ENCODE measurements at places on chromosomes 3 and 15.

GRCh38 chr3:98497381-98497780, at the start of gene OR5K2:
Gene OR5K2, plus strand, starts transcription at chr3:98497681. Its CDS starts 0 bp downstream, at chr3:98497681.
- DNase-seq = no peak

- no peak for DNase-seq
Observed at GRCh38 chr3:104879919-104880318, 486.8 kb upstream of the ALCAM start.

GRCh38 chr3:58009026-58009748, 965 bp downstream of the FLNB start:
- peak; percentile 21 for DNase-seq

DNA sequence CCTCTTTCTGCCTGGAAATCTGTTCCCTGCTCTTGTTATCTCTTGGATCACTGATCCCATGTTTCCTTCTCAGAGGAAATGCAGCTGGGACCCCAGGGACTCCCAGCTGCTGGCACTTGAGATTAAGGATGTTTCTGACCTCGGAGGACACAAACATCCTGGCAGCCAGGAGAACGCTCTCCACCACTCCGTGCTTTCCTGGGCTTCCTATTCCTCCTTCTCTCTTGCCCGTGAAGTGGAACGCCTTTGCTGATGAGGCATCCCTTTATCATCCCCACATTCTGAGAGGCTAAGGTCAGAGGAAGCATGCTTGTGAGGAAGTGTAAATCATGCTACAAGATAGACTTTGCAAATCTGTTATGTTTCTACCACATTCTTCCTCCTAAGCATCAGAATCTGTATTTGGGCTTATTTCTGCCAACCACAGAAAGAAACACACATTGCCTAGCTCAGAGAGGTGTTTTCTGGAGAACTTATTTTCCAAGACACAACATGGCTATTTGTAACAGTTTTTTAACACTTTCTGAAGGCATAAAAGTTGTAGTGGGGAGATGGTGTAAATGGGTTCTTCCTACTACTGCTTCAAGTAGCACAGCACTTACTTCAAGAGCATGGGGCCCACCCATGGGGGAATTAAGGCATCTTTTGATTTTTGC, 25.6 kb upstream of the LDHAL6B start:
- no peak for DNase-seq

- no peak for DNase-seq
Observed at GRCh38 chr3:52240059-52240885, 1.3 kb upstream of the TWF2 start.

DNA sequence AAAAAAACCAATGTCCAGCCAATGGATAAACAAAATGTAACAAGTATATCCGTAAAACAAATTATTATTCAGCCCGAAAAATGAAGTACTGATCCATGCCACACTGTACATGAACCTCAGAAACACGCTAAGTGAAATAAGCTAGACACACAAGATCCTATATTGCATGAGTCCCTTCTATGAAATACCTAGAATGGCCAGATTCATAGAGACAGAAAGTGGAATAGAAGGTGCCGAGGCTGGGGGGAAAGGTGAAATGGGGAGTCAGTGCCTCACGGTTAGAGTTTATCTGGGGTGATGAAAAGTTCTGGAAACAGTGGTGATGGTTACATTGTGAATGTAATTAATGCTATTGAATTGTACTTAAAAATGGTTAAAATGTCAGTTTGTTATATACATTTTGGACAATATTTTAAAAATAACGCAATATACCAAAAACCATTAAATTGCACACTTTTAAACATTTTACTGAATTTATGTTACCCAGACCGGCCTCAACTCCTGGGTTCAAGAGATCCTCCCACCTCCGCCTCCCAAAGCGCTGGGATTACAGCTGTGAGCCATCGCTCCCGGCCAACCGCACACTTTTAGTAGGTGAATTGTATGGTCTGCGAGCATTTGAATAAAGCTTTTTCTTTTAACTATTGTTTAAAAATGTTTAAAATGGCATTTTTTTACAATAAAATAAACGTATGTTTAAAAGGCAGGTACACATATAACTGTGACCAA, 2.1 kb downstream of the RNF168 start:
- DNase-seq = no peak

DNA sequence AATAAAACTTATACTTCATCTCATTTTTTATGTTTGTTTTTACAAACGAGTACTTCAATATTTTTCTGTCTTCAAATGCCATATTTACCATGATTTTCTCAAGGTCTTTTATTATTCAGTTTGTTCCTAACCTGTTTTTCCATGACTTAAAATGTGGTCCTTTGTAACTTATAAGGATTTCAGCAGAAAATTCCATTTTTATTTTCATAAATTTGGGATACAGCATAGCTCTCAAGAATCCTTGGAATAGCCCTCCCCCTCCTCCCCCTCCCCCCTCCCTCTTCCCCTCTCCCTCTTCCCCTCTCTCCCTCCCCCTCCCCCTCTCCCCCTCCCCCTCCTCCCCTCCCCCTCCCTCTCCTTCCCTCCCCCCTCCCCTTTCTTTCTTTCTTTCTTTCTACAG, 14.9 kb upstream of the STX19 start:
- DNase-seq = no peak

DNA sequence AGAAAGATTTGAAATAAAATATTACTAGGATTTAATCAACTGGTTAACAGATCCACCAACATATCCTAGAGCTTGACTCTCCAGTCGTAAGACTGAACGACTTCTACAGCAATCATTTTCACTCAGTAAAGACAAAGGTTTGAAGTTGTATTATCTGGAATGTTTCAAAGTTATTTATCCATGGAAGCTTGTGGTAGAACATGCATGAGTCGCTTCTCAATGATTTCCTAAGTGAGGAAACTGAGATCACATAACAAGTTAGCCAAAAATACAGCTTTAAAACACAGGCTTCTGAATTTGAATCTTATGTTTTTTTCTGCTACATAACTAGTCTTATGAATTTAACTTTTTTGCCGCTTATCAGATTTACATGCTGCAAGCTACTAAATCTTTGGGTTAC, 241.8 kb downstream of the FOXP1 start:
- no peak for DNase-seq

DNA sequence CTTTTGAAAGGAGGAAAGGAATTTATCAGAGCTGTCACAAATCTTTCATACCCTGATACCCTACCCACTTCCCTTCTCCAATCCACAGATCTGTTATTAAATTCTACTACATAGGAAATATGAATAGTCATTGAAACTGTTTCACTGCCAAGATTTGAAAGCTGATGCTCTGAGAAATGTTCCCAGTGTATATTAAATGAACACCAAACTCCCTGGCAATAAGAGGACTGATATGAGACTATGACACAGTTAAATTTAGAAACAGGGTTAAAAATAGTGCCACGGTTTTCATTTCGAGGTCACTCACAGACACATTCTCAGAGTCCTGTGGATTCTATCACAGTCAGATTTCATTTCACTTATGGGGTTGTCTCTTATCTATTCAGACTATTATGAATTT, 27.2 kb upstream of the GBE1 start:
- no peak for DNase-seq

GRCh38 chr15:66999046-66999968, 66.1 kb upstream of the SMAD3 start:
- no peak for DNase-seq

DNA sequence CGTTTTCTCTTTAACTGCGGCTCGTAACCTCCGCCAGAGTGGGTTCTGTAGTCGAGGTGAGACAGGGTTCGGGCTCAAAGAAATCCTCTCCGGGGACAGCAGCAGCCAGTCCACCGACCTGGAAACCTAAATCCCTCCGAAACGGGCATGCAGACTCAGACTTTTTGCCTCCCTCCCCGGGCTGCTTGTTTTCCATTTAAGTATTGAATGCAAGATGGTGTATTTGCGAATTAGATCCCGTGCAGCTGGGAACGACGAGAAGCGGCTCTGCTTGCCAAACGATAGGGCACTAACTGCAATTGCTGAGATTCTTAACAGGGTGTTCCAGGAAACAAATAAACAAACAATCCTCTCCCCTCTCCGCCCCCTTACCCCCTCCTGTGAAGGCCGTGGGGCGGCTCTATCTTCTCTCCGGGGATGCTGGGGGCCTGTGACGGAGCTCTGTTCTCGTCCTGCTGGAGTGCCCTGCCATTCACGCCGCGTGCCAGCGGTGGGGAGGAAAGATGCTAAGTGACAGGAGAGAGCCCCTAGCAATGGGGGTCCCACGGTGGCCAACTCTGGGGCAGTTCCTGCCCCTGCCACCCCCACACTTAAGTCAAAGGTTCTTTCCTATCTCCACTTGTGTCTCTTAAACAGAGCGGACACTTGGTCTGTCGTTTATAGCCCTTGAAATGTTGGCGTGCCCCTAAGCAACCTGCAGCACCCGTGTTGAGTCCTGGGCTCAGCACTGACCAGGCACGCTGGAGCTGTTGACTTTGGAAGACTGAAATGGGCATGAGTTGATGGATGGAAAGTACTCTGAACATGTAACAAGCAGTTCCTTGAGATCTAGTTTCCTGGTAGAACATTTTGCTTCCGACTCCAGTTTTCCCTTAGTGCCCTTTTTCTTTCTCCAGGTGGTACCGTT, 1.3 kb upstream of the ETV5 start:
- no peak for DNase-seq

- no peak for DNase-seq
Observed at GRCh38 chr3:63228087-63228486, 50.0 kb upstream of the SYNPR start.

- DNase-seq = no peak
Observed at GRCh38 chr3:50582083-50582482, 12.8 kb downstream of the HEMK1 start.

DNA sequence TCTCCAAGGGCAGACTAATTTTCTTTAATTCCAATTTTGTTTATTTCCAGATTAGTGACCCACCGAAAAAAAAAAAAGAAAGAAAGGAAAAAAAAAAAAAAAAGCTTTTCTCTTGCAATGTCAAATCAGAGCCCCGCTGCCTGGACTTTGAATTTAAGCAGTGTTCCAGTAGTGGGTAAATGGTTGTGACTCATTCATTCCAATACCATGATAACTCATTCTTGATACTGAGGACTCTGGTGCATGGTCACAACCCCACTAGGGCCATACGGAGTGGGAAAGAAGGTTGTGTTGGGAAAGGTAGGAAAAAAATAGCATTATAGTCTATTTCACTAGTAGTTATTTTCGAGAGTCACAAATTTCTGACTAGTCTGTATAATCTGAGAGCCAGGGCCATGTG, 59.1 kb upstream of the COL8A1 start:
- DNase-seq = no peak

DNA sequence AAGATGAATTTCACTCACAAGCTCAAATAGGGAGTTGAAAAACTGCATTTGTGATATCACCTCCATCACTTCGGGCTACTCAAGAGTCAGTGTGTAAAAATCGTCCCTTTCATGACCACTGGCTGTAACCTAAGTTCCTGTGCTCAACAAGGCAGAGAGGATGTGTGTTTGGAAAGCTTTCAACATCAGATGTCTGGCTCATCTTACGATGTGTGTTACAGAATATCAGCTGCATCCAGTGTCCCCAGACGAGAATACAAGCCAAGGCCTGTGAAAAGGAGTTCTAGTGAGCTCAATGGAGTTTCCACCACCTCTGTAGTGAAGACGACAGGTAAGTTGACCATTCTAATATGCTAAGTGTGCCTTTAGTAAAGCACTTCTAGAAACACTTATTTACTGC, 65.5 kb upstream of the ADAMTSL3 start:
- DNase-seq = no peak

DNA sequence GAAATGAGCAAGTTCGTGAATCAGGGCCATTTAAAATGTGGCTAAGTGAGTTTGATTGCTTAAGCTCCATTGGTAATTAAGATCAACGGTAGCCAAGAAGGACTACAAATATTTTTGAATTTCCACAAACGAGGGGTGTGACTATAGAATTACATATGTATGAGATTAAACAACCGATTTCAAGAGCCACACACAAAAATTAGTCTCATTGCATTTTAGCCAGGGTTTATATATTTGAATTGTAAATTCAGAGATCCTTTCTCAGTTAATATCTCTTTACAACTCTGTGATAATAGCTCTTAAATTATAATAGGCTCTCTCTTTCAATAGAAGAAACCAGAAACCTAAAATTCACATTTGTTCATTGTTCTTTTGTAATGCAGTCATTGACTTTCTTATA, 325.6 kb upstream of the ICE2 start:
- no peak for DNase-seq

DNA sequence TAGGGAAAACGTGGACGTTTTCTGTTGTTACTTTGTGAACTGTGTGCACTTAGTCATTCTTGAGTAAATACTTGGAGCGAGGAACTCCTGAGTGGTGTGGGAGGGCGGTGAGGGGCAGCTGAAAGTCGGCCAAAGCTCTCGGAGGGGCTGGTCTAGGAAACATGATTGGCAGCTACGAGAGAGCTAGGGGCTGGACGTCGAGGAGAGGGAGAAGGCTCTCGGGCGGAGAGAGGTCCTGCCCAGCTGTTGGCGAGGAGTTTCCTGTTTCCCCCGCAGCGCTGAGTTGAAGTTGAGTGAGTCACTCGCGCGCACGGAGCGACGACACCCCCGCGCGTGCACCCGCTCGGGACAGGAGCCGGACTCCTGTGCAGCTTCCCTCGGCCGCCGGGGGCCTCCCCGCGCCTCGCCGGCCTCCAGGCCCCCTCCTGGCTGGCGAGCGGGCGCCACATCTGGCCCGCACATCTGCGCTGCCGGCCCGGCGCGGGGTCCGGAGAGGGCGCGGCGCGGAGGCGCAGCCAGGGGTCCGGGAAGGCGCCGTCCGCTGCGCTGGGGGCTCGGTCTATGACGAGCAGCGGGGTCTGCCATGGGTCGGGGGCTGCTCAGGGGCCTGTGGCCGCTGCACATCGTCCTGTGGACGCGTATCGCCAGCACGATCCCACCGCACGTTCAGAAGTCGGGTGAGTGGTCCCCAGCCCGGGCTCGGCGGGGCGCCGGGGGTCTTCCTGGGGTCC, at the start of gene TGFBR2:
Gene TGFBR2, plus strand, starts transcription at position 301 of the 731 bp plus-strand sequence. Its CDS starts 283 bp downstream, at position 584.
- DNase-seq = peak; percentile 84

- DNase-seq = no peak
Observed at GRCh38 chr3:67518236-67518635, 136.2 kb downstream of the SUCLG2 start.

DNA sequence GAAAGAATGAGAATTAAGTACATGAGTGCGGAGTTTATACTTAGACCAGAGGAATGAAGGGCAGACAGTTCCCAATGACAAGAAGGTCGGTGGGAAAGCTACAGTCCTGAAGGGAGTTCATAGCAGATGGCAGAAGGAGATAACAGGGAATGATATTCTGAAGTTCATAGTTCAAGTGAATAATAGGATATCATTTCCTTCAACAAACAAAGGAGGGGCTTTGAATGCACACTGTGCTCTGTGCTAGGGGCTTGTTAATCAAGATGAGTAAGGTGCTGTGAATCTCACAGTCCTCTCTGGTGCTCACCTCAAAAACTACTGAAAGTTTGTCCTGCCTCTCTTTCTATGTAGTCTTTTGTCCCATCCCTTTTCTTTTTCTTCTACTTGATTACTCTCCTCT, 41.9 kb downstream of the SIDT1 start:
- no peak for DNase-seq

DNA sequence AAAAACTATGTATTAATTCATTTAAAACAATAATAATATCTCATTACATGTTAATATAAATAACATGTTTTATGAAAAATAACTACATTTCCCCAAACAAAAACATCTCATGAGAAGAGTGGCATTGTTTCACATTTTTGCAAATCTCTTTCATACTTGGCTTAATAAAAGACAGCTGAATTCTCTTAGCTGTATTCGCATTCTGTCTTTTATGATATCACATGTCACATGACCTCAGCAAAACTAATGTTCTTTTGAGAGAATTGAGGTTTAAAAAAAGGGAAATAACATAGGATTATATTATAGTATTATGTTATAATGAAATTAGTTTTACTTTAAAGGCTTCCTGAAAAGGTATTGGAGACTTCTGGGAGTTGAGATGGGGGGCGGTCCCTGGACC, 48.4 kb upstream of the SPPL2A start:
- DNase-seq = no peak

GRCh38 chr3:187740421-187741399, 4.6 kb downstream of the BCL6 start:
- no peak for DNase-seq

All from stimulated activated CD8-positive, alpha-beta memory T cell treated with anti-CD3 and anti-CD28 coated beads, Interleukin-2, amount 100 ng/mL, for 48 hours (primary cell).